ENCODE measurements at places on chromosomes 7 and 10. TPM values are rescaled to one million over a fixed set of nuclear protein-coding genes. Genes with fewer than 3 reads are reported as not detected.

DNA sequence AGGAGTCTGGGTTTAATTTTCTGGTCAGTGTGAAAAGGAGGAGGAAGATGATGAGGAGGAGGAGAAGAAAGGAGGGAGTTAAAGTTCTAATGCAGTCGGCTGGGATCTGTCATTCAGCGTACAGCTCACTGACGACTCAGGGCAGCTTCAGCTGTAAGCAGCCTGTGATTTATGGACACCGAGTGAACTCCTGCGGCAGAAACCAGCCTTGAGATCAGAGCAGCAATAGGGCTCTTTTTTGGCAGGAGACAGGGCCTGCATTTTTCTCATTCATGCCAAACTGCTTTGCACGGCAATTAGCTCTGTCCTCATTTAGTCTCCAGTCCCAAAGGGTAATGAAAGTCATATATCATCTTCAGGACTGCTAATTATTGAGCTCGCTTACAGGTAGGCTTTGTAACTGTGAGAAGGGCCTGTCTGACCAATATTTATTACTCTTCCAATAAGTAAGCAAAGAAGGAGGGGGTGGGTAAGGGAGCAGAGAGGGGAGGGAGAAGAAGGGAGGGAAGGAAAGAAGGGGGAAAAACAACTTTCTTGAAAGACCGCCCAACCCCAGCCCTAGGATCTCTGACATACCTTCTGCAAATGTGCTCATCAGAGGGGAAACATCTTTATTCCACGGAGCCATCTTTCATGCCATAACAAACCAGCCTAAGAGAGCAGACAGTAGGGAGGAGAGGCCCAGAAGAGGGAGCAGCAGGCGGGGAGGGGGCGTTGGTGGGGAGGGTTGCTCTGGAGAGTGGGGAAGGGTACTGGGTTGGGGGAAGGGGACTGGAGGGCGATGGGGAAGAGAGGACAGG lies 48.1 kb upstream of the COMTD1 start:
- H3K36me3 ChIP-seq = no peaks in the 10 kb centered on the region
- no peak overlapping the region for H3K27ac ChIP-seq
- no peaks in the 10 kb centered on the region for H3K4me1 ChIP-seq

DNA sequence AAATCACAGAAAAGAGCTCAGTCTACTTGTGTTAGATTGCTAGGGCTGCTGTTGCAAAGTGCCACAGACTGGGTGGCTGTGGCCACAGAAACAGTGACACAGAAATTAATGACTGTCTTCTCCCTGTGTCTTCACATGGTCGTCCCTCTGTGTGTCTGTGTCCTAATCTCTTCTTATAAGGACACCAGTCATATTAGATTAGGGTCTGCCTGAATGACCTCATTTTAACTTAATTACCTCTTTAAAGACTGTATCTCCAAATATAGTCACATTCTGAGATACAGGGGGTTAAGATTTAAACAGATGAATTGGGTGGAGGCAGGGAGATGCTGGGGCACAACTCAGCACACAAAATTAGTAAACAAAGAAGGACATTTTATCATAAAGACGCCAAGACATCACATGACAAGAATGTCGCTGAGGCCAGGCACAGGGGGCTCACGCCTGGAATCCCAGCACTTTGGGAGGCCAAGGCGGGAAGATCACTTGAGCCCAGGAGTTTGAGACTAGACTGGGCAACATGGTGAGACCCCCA lies 23.3 kb upstream of the PARD3 start:
- no peaks in the 10 kb centered on the region for H3K36me3 ChIP-seq
- no peak for DNase-seq
- no peaks in the 10 kb centered on the region for H3K4me1 ChIP-seq

DNA sequence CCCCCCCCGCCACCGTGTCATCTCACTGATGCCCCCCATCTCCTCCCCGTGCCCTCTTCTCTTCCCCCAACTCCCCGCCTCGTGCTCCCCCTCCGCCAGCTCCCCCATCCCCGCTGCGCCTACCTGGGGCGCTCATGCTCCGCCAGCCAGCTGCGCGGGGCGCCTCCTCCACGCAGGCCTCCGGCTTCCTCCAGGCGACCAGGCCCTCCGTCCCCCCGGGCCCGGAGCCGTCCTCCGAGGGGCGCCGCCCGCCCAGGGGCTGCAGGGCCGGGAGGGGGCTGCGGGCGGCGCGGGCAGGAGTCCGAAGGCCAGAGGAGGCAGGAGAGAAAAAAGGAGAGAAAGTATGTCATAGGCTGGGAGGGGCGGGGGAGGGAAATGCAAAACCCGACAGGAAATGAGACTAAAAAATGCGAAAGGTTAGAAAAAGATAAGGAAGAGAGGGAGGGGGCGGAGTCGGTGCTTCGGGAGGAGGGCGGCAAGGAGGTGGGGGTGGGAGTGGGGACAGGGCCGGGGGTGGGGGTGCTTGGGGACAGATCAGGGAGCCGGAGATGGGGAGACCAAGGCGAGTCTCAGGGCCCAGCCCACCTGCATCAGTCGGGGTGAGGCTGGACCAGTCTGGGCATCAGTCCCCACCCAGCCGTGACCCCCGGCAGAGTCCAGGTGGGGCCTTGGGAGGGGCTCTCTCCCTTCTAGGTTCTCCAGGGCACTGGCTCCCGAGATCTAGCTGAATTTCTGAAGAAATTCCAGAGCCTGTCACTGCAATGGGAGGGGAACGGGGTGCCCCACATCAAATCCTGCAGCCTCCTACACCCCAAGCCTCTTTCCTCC lies at the start of gene CARD11:
Gene CARD11, minus strand, starts transcription at position 324 of the 828 bp plus-strand sequence. CDS start 85,361 bp downstream, outside the sequence.
- no peaks in the 10 kb centered on the region for H3K36me3 ChIP-seq
- H3K4me1 ChIP-seq = peaks cover 23% of the 10 kb centered on the region
- DNase-seq = peak; percentile 62
- H3K4me3 ChIP-seq = peak within 1 kb of the TSS; percentile 93
- no peaks in the 10 kb centered on the region for H3K27me3 ChIP-seq

Gene STRIP2
- total RNA-seq = not detected

Gene LIPJ
- total RNA-seq = 0.22 TPM

Gene ITPRID1
- total RNA-seq = not detected

Gene SPDYE6
- not detected for total RNA-seq

Gene GDF2
- total RNA-seq = not detected

Gene NUDT13
- total RNA-seq = 2.2 TPM
